ENCODE measurements at places on chromosomes 3 and 15. TPM values are rescaled to one million over a fixed set of nuclear protein-coding genes. Genes with fewer than 3 reads are reported as not detected.

CHRNB4 gene
- total RNA-seq = 2.0 TPM

GABRR3 gene
- total RNA-seq = not detected

XCR1 gene
- not detected for total RNA-seq

GRK7 gene
- not detected for total RNA-seq

RASGRF1 gene
- 2.4 TPM for total RNA-seq

IP6K1 gene
- total RNA-seq = 30.6 TPM

BMF gene
- total RNA-seq = 1.0 TPM

NTRK3 gene
- not detected for total RNA-seq

HPS3 gene
- total RNA-seq = 17.1 TPM

OIP5 gene
- 19.7 TPM for total RNA-seq

DNA sequence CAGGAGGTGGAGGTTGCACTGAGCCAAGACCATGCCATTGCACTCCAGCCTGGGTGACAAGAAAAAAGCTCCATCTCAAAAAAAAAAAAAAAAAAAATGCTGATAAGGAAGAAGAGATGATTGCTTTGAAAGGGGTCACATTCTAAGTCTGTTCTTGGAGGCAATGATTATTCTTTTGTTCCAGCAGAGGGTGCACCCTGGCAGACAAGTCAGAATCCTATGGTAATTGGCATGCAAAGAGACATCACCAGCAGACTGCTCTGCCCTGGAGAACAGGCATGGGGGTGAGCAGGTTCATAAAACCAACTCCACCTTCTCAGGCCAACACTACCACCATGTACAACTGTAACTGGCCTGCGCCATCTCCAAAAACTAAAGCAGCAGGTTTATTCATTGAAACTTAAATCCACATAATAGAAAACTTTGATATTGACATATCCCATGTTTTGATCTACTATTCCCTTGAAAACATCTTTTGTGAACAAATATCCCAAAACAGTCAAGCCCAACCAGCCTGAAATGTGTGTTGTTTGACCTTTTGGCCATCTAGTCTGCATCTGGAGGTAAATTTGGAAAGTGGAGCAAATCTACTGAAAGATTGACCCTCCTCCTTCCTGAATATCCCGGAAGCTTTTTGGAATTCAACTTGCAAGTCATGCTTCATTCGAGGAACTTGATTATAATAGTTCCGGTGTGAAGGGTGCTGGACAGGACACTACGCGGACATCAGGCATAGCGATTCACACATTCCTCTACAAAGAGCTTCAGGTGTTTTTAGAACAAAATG, 100.3 kb downstream of the MECOM start:
- DNase-seq = no peak

GRCh38 chr3:125375950-125376679, 990 bp upstream of the ZNF148 start:
- DNase-seq = no peak

- no peak for DNase-seq
Observed at GRCh38 chr3:171155122-171155700, 128.7 kb upstream of the SLC2A2 start.

- no peak for DNase-seq
Observed at GRCh38 chr15:43769584-43770228, 7.1 kb downstream of the ELL3 start.

DNA sequence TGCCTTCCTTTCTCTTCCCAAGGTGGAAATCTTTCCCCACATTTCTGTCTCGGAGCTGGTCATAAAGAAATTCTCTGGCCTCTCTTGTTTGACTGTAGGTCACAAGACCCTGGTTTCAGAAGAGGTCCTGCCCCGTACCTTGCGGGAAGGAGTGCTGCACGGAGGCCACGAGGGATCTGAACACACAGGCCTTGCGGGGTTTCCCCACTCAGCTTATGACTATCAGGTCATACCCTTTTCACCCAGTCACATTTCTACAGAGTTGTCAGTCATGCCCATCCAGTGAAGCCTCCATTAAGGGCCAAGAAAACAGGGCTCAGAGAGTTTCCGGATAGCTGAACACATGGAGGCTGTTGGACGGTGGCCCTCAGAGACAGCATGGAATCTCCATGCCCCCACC, 54.7 kb upstream of the ATP13A3 start:
- DNase-seq = no peak

GRCh38 chr15:98735895-98736617, 87.7 kb downstream of the IGF1R start:
- no peak for DNase-seq

GRCh38 chr15:51311510-51311909, 26.9 kb downstream of the CYP19A1 start:
- DNase-seq = no peak

GRCh38 chr15:48091522-48091921, 29.3 kb upstream of the SLC24A5 start:
- no peak for DNase-seq

DNA sequence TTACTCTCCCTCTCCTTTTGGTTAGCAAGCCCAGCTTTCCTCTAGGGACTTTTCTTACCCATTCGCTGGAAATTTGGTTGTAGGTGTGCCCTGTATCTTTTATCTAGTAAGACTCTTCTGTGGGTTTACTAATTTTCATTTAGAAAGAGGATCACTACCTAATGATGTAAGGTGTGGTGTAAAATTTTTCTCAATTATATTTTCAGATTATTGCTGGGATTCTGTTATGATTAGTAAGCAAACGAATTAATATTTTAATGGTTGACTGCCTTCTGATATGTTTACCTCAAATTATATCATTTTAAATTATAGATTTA, 28.5 kb downstream of the PLCL2 start:
- no peak for DNase-seq

GRCh38 chr3:4656059-4656458, 162.9 kb downstream of the ITPR1 start:
- DNase-seq = peak; percentile 56

DNA sequence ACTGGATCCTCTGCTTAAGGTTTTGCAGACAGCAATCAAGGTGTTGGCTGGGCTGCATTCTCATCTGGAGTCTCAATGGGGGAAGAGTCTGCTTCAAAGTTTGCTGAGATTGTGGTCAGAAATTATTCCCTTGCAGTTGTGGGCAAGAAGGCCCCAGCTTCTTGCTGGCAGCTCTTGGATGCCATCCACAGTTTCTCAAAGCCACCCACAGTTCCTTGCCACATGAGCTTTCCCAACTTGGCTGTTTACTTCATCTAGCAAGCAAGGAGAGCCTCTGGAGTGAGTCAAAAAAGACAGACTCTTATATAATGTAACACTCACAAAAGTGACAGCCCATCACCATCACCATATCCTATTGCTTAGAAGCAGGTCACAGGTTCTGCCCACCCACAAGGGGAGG, 62.1 kb upstream of the ABHD2 start:
- DNase-seq = no peak

- no peak for DNase-seq
Observed at GRCh38 chr3:128366652-128367051, 100.0 kb downstream of the DNAJB8 start.

DNA sequence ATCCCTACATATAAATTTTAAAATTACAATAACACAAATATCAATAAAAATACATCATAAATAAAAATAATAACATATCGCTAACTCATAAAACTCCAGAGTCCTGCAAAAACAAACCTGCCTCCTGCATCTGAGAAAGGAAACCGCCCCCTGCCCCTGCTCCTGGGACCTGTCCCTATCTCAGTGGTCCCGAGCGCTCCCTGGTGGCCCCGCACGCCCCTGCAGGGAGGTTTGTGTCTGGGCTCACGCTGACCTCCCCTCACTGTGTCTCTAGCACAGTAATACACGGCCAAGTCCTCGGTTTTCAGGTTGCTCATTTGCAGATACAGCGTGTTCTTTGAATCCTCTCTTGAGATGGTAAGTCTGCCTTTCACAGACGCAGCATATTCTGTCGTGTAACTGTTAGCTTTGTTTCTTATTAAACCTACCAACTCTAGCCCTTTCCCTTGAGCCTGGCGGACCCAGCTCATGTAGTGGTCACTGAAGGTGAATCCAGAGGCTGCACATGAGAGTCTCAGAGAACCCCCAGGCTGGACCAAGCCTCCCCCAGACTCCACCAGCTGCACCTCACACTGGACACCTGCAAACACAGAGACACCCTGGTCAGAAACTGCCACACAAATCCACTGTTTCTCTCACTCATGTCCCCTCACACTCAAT, 554.1 kb downstream of the GOLGA6L6 start:
- DNase-seq = no peak

DNA sequence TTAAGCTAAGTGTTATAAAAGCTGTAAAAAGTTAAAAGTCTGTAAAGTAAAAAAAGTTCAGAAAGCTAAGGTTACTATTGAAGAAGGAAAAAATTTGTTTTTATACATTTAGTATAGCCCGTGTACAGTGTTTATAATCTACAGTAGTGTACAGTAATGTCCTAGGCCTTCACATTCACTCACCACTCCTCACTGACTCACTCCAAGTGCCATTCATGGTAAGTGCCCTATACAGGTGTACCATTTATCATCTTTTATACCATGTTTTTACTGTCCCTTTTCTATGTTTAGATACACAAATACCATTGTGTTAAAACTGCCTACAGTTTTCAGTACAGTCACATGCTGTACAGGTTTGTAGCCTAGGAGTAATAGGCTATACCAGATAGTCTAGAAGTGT, 8.8 kb downstream of the CCDC71 start:
- no peak for DNase-seq

GRCh38 chr3:56838448-56838847, 36.7 kb upstream of the ARHGEF3 start:
- no peak for DNase-seq

- no peak for DNase-seq
Observed at GRCh38 chr15:100291106-100291505, 50.7 kb downstream of the ADAMTS17 start.

DNA sequence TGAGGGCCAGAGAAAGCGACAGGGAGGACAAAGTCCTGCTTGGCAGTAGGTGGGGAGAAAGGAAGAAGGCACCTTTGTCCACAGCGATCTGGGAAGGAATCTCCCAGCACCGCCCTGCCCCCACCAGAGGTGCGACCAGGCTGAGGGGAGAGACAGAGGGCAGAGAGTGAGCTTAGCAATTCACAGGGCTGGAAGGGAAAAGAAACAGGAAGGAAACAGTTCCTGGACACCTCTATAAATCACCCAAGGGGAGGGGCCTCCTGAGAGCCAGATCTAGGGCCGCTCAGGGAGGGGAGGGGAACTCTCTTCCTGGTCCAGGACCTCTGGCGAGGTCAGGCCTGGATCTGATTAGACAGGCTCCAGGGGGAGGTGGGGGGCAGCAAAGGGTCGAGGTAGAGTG, 35.4 kb downstream of the RNU5B-1 start:
- DNase-seq = no peak

GRCh38 chr3:187085933-187086332, 53.4 kb downstream of the RPL39L start:
- no peak for DNase-seq

DNA sequence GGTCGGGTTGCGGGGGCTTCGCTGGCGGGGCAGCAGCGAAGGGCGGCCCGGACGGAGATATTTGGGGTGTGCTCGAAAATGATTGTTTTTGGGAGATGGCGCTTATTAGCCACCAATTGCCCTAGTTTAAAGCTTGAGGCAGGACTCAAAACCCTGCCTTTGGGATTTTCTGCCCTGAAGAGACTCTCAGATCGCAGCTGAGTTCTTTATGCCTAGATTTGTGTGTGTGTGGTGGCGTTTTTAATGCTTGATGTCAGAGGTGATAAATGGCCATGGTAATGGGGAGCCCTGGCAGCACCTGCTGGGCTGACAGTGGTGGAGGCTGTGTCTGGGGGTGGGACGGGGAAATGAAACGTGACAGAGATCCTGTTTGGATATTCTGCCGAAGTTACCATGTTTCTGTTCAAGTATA, 604 bp downstream of the KCTD6 start:
- no peak for DNase-seq

GRCh38 chr3:4977853-4978203, 1.4 kb upstream of the BHLHE40 start:
- DNase-seq = no peak

DNA sequence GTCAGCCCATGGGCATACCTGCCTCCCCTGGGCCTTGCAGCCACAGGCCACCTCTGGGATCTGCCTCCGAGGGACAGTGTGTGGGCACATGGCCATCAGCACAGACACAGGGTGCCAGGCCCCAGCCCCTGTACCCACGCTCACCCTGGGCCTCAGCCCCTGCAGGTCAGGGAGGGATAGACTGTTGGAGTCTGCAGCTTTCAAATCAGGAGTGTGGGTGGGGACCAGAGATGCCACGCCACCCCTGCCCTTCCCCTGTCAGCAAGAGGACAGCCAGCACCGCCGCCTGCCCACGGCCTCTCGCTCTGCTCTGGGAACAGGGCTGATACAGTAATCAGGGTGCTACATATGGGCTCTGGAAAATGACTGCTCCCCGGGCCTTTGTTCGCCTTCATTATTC, 72.7 kb downstream of the DNAJB8 start:
- DNase-seq = no peak

- DNase-seq = no peak
Observed at GRCh38 chr15:87756072-87756471, 500.5 kb downstream of the NTRK3 start.

GRCh38 chr3:61114316-61114953, 136.8 kb downstream of the FHIT start:
- no peak for DNase-seq

Measured in HCT116 (cell line).